ENCODE measurements at places on chromosomes 4 and X.
A peak's percentile ranks its signal among the peaks of the same experiment; 100 is the strongest.

DNA sequence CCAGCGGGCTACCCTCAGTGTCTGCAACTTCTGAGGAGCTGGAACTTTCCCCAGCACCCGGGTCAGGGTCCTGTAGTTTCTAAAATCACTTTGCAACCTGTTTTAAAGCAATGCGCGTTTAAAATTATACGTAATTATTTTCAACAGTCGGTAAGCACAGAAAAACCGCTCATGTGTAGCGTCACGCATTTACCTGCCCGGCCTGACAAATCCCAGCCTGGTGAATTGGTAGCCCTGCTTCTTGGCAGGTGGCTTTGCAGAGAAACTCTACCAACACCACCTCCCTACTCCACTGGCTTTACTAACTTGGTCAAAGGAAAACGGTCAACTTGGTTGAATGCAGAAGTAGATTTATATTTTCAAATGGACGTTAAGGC, 640 bp downstream of the BANK1 start:
- no peak for DNase-seq

DNA sequence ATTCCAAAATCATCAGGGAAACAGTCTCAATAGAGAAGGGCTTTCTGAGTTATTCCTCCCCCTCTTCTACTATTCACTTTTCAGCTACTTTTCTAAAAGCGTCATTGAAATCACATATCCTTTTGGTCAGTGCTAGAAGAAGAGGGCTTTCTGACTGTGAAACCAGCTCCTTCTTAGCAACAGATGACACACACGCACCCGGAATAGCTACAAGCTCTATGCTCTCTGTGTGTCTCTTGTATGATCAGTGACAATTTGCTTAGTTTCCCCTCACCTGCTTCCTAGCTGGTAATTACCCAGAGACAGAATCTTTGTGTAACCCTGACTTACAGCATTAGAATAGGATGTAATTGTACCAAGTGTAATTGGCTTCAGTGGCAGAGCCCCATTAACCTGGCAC, 268.1 kb upstream of the SLITRK2 start:
- DNase-seq: no peak

- DNase-seq: no peak
Observed at GRCh38 chrX:114332766-114333165, 251.1 kb upstream of the HTR2C start.

DNA sequence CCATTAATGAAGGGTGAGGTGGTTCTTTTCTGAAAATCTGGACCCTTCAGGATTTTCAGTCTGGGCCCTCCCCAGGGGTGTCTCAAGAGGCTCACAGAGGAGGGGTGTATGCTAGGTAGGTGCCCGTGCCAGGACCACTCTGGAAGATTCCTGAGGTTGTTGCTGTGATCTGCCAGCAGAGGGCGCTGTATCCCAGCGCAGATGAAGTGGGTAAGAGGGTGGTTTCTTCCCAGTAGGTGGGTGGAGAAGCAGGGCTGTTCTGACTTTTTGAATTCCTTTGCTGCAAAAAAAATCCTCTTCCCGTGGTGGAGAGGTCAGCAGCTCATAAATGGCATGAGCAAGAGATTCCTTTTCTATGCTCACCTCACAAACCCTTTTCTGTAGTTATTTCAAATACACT, 51.1 kb downstream of the SCML1 start:
- DNase-seq: peak; percentile 5

DNA sequence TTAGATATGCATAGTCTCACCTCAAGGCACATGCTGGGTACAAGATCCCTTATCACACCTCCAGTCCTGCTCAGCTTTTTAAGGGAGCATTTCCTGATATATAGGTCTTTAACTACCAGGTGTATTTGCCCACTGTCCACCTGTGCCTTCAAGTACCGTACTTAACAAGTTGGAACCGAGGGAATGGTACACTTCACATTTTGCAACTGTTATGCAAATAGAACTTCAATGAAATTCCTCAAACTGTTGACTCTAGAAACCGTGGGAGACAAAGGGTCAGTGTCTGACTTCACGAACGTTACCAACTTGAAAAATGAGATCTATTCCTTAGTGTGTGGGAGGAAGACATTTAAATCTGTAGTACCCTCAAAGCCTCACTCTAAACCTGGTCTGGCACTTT, 5.2 kb downstream of the TRIM2 start:
- DNase-seq: no peak

DNA sequence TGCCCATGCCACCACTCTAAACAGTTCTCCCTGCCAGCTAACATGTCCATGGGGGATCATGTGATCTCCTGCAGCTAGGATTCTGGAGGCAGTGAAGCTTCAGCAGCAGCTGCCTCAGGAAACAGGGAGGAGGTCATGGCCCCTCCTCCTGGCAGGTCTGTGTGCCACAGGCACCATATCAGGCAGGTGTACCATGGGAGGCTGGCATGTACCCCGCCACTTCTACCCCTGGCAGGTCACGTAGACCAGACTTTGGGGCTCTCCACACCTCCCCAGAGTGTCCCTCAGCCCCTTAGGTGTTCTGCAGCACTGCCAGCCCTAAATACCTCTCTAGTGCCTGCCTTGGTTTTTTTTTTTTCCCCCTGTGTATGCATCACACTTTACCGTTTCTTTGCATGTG, 110.5 kb upstream of the FAM47C start:
- DNase-seq: no peak

DNA sequence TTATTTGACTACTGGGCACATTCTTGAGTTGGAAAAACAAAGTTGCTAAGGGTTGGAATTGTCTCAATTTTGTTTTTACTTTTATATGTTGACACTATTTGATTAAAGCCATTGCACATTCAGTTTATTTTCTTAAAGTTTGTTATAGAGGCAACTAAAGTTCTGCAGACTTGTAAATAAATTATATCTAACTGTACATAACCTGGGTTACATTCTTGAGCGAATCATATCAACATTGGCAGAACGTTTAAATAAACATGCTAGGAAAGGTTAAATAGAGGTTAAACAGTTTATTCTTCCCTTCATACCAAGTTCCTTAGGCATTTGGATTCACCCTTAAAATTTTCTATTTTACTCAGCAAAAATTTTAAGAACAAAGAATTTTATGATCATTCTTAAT, 74.5 kb downstream of the UCHL1 start:
- no peak for DNase-seq

DNA sequence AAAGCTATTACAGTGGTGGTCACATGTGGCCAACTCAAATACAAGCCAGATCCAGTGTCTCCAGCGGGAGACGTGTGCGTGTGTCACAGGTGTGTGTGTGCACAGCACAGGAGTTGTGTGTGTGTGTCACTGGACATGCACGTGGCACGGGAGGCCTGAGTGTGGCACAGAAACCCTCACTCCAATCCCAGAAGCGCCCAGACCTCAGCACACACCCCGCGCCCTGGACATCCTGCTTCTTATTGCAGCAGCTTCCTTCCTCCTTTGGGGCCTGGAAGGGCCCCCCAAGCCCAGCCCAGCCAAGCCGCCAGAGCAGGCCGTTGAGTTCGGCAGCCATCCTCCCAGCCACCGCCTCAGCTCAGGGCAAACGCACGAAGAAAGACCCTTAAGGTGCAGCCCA, 37.9 kb downstream of the ACOX3 start:
- DNase-seq: no peak

- no peak for DNase-seq
Observed at GRCh38 chr4:128471576-128471975, 184.0 kb upstream of the PGRMC2 start.

- no peak for DNase-seq
Observed at GRCh38 chr4:87130985-87131703, 89.3 kb downstream of the KLHL8 start.

DNA sequence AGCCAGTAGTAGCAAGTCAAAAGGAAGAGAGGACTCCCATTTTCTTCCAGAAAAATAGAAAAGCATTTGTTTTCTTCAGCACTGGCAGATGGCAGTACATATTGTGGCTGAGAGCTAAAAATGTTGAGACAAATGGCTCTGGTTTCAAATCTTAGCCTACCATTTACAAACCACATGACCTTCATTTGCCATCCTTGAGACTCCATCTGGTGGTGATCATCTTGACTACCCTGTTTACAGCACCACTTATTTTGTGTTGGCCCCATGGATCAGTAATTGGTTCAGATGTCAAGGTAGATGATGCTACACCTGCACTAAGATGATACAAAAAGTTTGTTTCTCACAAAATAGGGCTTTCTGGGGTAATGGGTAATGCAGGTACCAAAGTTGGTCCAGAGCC, 951.8 kb upstream of the IGFBP7 start:
- DNase-seq: no peak

- DNase-seq: no peak
Observed at GRCh38 chr4:112889199-112889598, 160.3 kb upstream of the ANK2 start.

- no peak for DNase-seq
Observed at GRCh38 chrX:79082899-79083298, 61.6 kb upstream of the GPR174 start.

GRCh38 chr4:39898015-39898414, 79.7 kb downstream of the PDS5A start:
- DNase-seq: no peak

- no peak for DNase-seq
Observed at GRCh38 chr4:156322592-156322991, 368.9 kb upstream of the CTSO start.

DNA sequence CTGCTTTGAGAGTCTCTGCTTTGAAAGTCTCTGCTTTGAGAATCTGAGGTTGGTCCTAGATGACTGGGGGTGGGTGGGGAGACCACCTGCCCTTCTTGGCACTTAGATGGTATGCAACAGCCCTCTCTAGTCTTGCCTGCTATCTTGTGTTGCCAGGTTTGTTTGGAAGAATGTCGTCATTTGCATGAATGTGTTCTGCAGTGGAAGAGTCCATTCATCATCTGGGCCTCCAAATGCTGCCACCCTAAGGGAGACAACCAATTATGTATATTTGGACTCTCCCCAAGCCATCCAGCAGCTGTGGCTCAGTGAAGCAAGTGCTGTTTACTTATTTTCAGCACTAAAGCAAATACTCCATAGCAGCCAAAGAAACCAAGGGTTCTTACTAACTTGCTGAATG, 44.6 kb upstream of the TRPC5OS start:
- no peak for DNase-seq

GRCh38 chr4:183907871-183908683, 3.0 kb downstream of the STOX2 start:
- DNase-seq: no peak

GRCh38 chr4:108314900-108315589, 146.3 kb upstream of the LEF1 start:
- DNase-seq: no peak

DNA sequence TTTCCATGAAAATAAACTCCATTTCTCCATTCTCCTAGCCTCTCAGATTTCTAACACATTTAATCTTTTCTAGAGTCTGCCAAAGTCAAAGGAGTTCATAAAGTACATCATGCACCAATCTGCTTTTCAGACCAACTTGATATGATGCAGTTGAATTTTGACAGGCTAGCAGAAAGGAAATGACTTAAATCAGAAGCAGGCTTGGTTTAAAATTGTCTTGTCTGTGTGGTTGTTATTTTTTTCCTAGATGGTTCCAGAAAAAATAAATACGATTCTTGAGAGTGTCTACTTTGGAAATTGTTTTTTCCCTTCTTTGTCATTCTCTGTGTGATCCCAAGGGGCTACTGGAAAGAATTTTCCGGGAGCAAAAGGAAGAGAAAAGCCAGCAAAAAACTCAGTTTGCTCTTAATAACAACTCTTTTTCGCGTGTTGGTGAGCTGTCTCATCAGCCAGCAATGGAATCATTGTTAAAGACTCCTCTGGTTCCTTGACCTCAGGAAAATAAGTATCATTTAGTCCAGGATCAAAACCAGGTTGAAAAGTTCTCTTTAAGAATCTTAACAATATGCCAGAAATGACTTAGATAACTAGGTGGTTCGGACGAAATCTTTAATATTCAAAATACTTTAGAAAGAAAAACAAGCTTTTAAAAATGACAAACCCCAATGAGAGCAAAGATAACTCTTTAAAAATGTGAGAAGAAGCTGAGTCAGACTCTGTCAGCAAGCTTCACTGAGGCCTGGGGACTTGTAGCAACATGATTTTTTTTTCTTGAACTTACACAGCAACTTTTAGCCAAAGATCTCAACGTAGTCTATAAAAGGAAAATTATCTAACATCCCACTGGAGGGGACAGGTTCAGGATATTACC, 49.7 kb upstream of the GAB1 start:
- no peak for DNase-seq

DNA sequence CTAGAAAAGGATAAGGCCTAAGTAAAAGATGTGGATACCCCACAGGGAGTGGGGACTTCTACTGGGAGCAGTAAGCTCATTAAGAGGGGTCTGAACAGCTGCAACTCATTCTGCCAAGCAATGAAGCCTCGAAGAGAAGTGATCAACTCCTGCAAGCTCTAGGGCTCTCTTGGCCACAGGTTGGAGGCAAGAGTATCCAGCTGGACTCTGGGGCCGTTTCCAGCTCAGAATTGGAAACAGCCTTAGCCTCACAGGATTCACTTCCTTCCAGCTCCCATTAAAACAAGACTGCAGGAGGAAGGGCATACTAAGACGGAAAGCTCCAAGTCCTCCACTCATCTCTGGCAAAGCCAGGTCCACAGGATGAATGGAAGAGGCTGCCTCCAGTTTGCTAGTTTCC, 126.3 kb downstream of the ATG4A start:
- DNase-seq: no peak

DNA sequence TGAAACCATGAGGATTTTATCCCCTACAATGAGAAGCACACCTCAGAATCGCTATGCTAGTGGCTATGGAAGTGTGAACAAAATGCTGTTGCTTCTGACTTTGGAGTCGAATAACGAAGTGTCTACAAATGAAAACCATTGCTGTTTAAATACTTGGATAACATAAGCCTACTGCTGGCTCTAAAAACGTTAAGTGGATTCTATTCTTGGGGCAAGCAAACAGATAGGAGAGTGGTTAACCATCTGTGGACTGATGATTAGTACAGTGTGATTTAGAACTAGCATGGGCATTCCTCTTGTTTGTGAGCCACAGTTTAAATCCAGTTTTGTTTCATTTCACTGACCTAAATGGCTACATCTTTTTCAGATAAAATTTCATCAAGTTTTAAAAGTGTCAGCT, 109.7 kb upstream of the PNPLA4 start:
- DNase-seq: no peak

DNA sequence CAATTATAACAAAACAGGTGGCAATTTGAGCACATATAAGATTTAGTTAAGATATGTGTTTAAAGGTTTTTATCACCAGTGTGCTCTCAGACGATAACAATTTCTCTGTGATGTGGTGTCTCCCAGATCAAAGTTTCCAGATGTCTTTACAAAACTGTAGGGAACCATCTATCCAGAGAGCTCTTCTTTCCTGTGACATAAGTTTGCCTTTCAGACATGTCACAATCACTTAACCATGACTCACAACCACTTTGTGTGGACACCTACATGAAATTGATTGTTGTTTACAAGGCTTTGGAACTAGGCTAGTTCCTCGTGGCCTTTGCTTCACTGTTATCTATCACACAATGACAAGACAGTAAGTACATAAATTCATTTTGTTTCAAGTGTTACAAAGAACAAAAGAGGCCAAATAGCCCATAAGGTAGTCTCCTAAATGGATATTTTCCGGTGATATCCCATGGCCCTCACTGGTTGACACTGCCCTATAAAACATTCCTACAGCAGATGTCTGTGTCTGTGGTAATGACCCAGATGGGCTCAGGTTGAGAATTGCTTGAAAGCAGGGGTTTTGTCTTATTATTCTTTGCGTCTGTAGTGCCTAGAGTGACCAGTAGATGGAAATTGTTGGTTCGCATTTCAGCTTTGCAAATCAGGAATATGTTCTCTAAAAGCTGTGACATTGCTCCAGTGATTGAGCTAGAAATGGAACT, 297.8 kb upstream of the FAM241A start:
- DNase-seq: no peak

- DNase-seq: no peak
Observed at GRCh38 chr4:76108467-76109181, 34.1 kb downstream of the ART3 start.

GRCh38 chrX:16842684-16843083, 27.5 kb downstream of the RBBP7 start:
- DNase-seq: no peak
